ENCODE measurements at places on chromosomes 13 and 19. TPM values are rescaled to one million over a fixed set of nuclear protein-coding genes. Genes with fewer than 3 reads are reported as not detected.

GRCh38 chr19:35247526-35248309 lies 1.1 kb upstream of the LSR start:
- peaks cover 42% of the 10 kb centered on the region for H3K4me1 ChIP-seq
- peaks cover 56% of the 10 kb centered on the region for H3K36me3 ChIP-seq

DNA sequence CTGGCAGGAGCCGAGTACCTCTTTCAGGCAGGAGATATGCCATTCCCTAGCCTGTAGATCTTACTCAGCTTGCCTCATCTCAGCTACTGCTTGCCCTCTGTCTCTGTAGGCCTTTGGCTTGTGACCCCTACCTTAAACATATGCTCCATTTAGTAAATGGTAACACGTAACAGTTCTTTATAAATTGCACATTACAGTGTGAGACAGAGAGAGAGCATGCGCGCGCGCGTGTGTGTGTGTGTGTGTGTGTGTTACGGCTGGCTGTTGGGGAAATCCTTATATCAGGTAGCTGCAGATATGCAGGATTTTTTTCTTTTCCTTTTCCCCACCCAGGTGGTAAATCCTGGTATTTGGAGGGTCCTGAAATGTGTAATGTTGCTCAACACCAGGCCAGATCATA lies 4.2 kb downstream of the SPINT2 start:
- H3K36me3 ChIP-seq: peaks cover 95% of the 10 kb centered on the region
- peaks cover 87% of the 10 kb centered on the region for H3K4me1 ChIP-seq
- H3K27ac ChIP-seq: no peak overlapping the region
- DNase-seq: no peak
- peak overlapping the region; percentile 97 for H3K4me3 ChIP-seq
- H3K27me3 ChIP-seq: no peaks in the 10 kb centered on the region

DNA sequence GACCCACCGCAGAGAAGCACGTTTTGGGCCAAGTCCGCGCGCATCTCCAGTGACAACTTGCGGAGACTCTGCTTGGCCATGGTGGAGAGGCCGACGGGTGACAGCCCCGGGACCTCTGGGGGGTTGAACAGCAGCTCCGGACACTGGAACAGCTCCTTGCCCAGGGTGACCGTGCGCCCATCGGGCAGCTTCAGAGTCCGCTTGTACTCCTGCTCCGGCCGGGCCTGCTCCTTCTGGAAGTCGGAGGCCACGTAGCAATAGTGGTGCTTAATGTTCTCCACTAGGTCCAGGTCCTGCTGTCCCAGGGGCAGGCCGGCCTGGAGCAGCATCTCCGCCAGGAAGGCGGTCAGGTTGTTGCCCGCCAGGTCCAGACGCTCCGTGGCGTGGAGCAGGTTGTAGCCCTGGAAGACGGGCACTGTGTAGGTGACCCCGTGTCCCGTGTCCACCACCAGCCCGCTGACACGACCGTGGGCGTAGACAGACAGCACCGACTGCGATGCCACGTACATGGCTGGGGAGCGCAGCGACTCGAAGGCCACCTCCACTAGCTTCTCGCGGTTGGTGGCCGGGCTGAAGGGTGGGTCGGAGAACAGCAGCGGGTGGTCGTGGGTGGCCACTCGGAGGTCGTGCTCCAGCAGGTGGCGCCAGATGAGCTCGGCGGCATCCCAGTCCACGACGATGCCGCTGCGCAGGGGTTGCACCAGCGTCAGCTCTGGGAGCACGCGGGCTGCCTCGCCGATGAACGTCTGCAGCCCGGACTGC lies 743 bp downstream of the ACTL9 start:
- H3K27me3 ChIP-seq: peaks cover 2% of the 10 kb centered on the region
- H3K36me3 ChIP-seq: no peaks in the 10 kb centered on the region
- H3K4me1 ChIP-seq: no peaks in the 10 kb centered on the region
- no peak overlapping the region for H3K27ac ChIP-seq
- no peak overlapping the region for H3K4me3 ChIP-seq
- no peak for DNase-seq

DNA sequence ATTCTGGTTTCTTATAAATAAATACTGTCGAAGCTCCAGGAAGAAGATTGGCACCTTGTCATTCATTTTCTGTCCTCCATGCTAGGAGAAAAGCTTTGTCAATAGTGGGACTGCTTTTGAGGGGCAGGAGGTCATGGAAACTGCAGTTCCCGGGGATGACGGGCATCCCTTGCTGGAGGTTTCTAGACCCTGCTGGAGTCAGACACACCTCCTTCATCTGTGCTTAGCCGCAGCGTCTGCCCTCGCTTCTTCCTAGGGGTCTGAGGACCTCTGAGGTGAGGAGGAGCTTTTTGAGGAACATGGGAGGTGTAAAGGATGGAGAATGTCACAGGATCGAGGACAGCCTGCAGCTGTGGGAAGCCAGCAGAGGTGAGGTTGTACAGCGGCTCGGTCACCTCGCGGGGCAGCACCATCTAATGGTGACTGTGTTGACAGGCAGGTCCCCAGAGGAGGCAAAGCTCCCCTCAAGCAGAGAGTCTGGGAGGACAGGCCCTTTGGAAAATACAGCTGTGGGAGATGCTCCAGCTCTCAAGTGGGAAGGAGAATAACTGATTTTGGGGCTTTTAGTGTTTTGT lies 172.7 kb upstream of the RNF113B start:
- no peaks in the 10 kb centered on the region for H3K4me1 ChIP-seq
- no peaks in the 10 kb centered on the region for H3K27me3 ChIP-seq
- no peak overlapping the region for H3K27ac ChIP-seq
- no peaks in the 10 kb centered on the region for H3K36me3 ChIP-seq
- no peak for DNase-seq

- no peaks in the 10 kb centered on the region for H3K4me1 ChIP-seq
- H3K36me3 ChIP-seq: no peaks in the 10 kb centered on the region
- no peak overlapping the region for H3K4me3 ChIP-seq
- no peak overlapping the region for H3K27ac ChIP-seq
Observed at GRCh38 chr13:80037505-80037888, 303.4 kb downstream of the SPRY2 start.

DNA sequence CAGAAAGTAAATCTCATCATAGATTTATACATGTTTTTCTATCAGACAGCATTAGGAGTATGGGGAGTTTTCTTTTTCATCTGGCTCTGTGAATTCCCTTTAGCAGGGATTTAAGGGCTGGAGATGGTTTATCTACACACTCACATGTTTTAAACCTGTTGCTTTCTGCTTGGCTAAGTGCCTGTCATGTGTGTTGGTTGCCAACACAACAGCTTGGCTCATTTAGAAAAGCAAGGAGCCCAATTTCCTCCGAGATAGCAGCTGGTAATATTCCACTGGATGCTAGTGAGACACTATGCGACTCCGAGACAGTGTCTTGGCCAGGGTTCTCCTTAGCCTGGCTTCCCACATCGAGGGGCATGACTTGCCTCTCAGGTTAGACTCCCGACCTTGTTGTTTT lies 83.3 kb downstream of the KLF5 start:
- DNase-seq: no peak
- H3K27me3 ChIP-seq: no peaks in the 10 kb centered on the region
- H3K27ac ChIP-seq: peak overlapping the region; percentile 88
- peaks cover 16% of the 10 kb centered on the region for H3K36me3 ChIP-seq
- no peak overlapping the region for H3K4me3 ChIP-seq
- peaks cover 11% of the 10 kb centered on the region for H3K4me1 ChIP-seq

DNA sequence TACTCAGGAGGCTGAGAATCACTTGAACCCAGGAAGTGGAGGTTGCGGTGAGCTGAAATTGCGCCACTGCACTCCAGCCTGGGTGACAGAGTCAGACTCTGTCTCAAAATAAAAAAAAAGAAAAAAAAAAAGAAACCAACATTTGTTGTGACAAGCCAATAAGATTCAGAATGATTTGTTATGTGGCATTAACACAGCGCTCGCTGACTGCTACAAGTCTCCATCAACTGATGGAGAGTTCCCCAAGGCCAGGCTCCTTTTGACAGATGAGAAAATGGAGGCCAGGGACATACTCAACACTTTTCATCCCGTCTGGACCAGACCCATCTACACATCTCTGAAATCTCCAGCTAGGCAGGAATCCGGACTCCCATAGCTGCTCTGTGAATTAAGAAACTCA lies 48.7 kb upstream of the PTPRS start:
- no peaks in the 10 kb centered on the region for H3K4me1 ChIP-seq
- H3K4me3 ChIP-seq: no peak overlapping the region

DNA sequence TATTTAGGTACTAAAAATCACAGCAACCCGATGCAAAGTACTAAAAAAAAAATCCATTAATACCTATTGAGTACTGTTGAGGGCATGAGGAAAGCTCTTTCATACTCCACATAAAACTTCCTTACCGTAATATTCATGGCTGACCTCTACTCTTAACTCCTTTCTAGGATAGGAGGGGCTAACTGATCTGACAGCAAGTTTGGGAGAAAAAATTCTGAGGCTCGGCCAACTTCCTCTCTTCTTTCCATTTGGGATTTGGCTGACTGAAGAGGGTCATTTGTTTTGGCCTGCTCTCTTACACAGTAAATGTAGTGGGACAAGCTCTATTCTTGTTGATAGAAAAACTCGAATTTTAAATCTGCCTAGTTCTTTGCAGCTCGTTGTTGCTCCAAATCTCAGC lies 9.4 kb upstream of the USPL1 start:
- no peak overlapping the region for H3K27ac ChIP-seq
- no peaks in the 10 kb centered on the region for H3K27me3 ChIP-seq
- peaks cover 4% of the 10 kb centered on the region for H3K36me3 ChIP-seq
- no peaks in the 10 kb centered on the region for H3K4me1 ChIP-seq

DNA sequence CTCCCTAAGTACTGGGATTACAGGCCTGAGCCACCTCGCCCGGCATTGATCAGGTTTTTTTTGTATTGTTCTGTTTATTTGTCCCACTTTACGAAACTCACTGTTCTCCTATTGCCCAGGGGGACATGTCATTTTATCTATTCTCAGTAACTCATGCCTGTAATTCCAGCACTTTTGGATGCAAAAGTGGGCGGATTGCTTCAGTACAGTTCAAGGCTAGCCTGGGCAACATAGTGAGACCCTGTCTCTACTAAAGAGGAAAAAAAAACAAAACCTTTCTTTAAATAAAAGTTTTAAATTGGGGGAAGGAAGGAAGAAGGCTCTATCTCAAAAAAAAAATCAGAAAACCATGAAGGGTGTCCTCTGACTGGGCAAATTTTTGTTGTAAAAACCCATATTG lies 2.7 kb upstream of the MPV17L2 start:
- H3K27me3 ChIP-seq: no peaks in the 10 kb centered on the region
- peaks cover 23% of the 10 kb centered on the region for H3K36me3 ChIP-seq
- H3K4me1 ChIP-seq: peaks cover 8% of the 10 kb centered on the region
- no peak overlapping the region for H3K4me3 ChIP-seq
- no peak overlapping the region for H3K27ac ChIP-seq

DNA sequence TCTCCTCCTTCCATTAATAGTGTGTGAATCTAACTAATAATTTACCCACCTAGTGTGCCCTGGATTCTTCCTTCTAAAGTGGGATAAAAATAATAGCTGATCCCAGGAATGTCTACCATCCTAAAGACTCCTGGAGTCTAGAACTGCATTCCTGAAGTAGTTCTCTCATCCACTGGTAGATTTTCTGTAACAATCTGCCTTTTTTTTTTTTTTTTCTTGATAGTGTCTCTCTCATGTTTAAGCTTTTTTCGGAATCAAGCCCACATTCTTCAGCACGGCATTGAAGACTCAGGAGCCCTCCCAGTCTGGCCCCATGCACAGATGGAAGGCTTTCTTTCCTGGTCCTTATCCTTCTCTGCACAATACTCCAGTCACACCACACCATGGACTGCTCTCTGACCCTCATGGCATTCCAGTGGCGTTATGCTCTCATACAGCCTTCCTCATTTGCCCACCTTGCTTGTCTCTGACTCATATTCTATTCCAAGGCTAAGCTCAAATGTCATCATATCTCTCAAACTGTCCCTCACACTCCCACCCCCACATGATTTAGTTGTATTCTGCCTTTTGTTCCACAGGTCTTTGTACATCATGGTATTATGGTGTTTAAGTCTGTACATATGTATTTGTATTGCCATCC lies 68.7 kb upstream of the FRY start:
- no peaks in the 10 kb centered on the region for H3K27me3 ChIP-seq
- no peak overlapping the region for H3K27ac ChIP-seq
- no peak for DNase-seq

DNA sequence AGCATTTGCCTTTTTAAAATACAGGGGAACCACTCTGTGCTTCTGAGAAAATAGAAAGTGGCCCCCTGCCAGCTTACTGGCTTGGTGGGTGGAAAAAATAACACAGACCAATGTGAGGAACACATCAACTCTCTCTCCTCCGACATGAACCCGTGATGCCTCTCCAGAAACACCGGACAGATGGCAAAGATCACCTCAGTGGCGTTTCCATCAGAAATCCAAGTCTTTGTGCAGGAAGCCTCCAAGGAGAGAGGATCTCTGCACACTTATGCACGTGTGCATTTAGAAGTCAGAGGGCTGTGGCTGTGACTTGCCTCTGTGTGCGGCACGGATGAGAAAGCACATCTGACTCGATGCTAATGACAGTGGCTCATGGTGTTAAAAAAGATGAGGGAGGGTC lies 112.3 kb upstream of the KLF12 start:
- H3K36me3 ChIP-seq: no peaks in the 10 kb centered on the region
- no peak for DNase-seq
- no peaks in the 10 kb centered on the region for H3K4me1 ChIP-seq
- H3K4me3 ChIP-seq: no peak overlapping the region
- H3K27ac ChIP-seq: no peak overlapping the region

DNA sequence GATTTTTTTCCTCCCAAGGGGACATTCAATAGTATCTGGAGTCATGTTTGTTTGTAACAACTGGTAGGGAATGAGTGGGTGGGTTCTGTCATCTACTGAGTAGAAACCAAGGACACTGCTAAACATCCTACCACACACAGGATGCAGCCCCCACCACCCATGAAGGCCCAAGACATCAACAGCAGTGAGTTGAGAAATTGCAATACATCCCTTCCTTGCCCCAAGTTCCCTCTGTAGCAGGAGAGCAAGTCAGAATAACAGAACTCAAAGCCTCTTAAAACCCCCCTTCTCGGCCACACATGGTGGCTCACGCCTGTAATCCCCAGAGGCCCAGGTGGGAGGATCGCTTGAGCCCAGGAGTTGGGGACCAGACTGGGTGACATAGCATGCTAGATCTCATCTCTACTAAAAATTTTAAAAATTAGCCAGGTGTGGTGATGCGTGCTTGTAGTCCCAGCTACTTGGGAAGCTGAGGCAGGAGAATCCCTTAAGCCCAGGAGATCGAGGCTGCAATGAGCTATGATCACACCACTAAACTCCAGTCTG lies 2.4 kb upstream of the CYP2F1 start:
- H3K27ac ChIP-seq: no peak overlapping the region
- no peak for DNase-seq
- peaks cover 5% of the 10 kb centered on the region for H3K36me3 ChIP-seq
- H3K4me3 ChIP-seq: no peak overlapping the region
- peaks cover 9% of the 10 kb centered on the region for H3K4me1 ChIP-seq
- peaks cover 39% of the 10 kb centered on the region for H3K27me3 ChIP-seq

- no peaks in the 10 kb centered on the region for H3K36me3 ChIP-seq
- peaks cover 9% of the 10 kb centered on the region for H3K27me3 ChIP-seq
- no peak for DNase-seq
- H3K27ac ChIP-seq: no peak overlapping the region
- H3K4me1 ChIP-seq: no peaks in the 10 kb centered on the region
- no peak overlapping the region for H3K4me3 ChIP-seq
Observed at GRCh38 chr13:37094840-37095239, 10.6 kb downstream of the CSNK1A1L start.

FAM216B gene
- not detected for total RNA-seq

ZNF296 gene
- total RNA-seq: 5.3 TPM

ZNF415 gene
- total RNA-seq: not detected

MYH14 gene
- total RNA-seq: 255 TPM

PSG5 gene
- total RNA-seq: not detected

MYPOP gene
- 13.1 TPM for total RNA-seq

HCST gene
- not detected for total RNA-seq

B3GLCT gene
- 5.8 TPM for total RNA-seq

LGALS4 gene
- 321 TPM for total RNA-seq

HCN2 gene
- 0.32 TPM for total RNA-seq

NECTIN2 gene
- 174 TPM for total RNA-seq

RNF113B gene
- total RNA-seq: not detected

CHAF1A gene
- 43.3 TPM for total RNA-seq

LCP1 gene
- total RNA-seq: 54.6 TPM

SHISA7 gene
- total RNA-seq: not detected

ZNF534 gene
- total RNA-seq: not detected
